ENCODE measurements at places on chromosomes 7 and 10. TPM values are rescaled to one million over a fixed set of nuclear protein-coding genes. Genes with fewer than 3 reads are reported as not detected.

The CTAGE4 gene
- not detected for total RNA-seq

The BAG3 gene
- 2.4 TPM for total RNA-seq

The DPYSL4 gene
- not detected for total RNA-seq

The PAX2 gene
- total RNA-seq: not detected

The HTR7 gene
- 0.10 TPM for total RNA-seq

The OR2A14 gene
- total RNA-seq: not detected

The GIMAP2 gene
- total RNA-seq: not detected

The WEE2 gene
- total RNA-seq: not detected

The VGF gene
- 1.5 TPM for total RNA-seq

The ZNF789 gene
- 57.4 TPM for total RNA-seq

The NKX2-3 gene
- not detected for total RNA-seq

The PLCE1 gene
- total RNA-seq: not detected

The NPSR1 gene
- total RNA-seq: not detected

The MACROH2A2 gene
- not detected for total RNA-seq

The KCND2 gene
- not detected for total RNA-seq

The LOXL4 gene
- total RNA-seq: not detected

The VPS26A gene
- 33.6 TPM for total RNA-seq

The ATG9B gene
- total RNA-seq: 0.94 TPM

The FAM24B gene
- total RNA-seq: 10.1 TPM

The PNLIPRP2 gene
- total RNA-seq: not detected

The DDX21 gene
- total RNA-seq: 135 TPM

The MOGAT3 gene
- total RNA-seq: not detected
